ENCODE measurements at places on chromosomes 2 and 18. TPM values are rescaled to one million over a fixed set of nuclear protein-coding genes. Genes with fewer than 3 reads are reported as not detected.

STK16 gene
- 25.9 TPM for total RNA-seq

SH3BP4 gene
- 41.1 TPM for total RNA-seq

ALPP gene
- total RNA-seq, result 20.3 TPM

RUFY4 gene
- not detected for total RNA-seq

ONECUT2 gene
- 0.68 TPM for total RNA-seq

FAM228A gene
- not detected for total RNA-seq

ABCA12 gene
- total RNA-seq, result 0.15 TPM

CHRNG gene
- total RNA-seq, result not detected

UGT1A8 gene
- total RNA-seq, result 0.06 TPM

AFG3L2 gene
- 43.0 TPM for total RNA-seq

GPR45 gene
- total RNA-seq, result not detected

RNASEH1 gene
- 56.5 TPM for total RNA-seq

RNF144A gene
- total RNA-seq, result 10.4 TPM

ICOS gene
- not detected for total RNA-seq

NT5DC4 gene
- total RNA-seq, result not detected

AOX1 gene
- total RNA-seq, result 5.4 TPM

TXNDC2 gene
- total RNA-seq, result 0.17 TPM
